Peyer's patch (tissue), 4 donors: ENCODE measurements at places on chromosomes 5 and 9.

DNA sequence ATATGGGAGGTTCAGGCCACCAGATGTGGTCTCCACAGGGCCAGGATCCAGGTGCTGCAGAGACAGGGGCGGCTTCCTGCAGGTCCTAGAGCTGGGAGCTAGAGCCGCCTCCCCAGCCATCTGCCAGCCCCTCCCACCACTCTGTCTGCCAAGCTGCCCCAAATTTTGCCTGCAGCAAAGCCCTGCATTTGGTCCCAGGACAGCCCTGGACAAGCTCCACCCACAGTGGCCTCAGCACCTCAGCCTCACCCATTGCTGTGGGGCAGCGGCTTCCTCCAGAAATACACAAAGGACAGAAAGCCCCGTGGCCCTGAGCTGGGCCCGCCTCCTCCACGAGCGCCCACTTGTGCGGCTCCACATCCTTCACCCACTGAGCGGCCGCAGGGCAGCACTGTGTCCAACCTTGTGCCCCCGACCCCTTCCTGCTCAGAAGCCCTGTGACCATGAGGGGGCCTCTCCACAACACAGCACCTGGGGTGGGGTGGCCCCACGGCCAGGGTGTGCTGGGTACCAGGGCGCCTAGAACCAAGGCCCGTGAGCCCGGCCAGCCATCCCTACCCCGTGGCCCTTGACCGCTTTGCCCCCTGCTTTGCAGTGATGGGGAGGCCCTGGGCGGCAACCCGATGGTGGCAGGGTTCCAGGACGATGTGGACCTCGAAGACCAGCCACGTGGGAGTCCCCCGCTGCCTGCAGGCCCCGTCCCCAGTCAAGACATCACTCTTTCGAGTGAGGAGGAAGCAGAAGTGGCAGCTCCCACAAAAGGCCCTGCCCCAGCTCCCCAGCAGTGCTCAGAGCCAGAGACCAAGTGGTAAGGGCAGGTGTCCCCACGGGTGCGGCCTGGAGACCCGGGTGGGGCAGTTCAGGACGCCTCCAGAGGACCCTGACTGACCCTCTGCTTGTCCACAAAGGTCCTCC lies 3.7 kb upstream of the AJM1 start:
- DNase-seq, result no peak

GRCh38 chr9:23850690-23851629 lies 24.9 kb upstream of the ELAVL2 start:
- no peak for DNase-seq

- DNase-seq, result no peak
These were observed 8.0 kb downstream of the VDAC1 start for GRCh38 chr5:133996683-133997252.

DNA sequence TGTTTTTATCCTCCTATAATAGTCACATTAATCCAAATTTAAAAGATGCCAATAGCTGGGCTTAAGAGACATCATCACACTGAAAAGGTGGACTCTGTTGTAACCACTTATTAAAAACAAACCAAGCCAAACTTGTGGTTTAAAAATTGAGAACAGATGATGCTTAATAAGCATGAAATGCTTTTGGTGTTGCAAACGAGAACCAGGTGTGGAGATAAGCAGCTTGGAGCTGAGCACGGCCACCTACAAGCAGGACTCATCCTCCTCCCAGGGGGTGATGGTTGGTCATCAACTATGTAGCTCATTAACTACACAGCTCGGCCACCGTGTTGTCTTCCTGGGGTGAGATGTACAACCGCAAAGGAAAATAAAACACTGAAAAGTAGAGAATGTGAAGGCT lies 154.4 kb downstream of the NPR3 start:
- no peak for DNase-seq

DNA sequence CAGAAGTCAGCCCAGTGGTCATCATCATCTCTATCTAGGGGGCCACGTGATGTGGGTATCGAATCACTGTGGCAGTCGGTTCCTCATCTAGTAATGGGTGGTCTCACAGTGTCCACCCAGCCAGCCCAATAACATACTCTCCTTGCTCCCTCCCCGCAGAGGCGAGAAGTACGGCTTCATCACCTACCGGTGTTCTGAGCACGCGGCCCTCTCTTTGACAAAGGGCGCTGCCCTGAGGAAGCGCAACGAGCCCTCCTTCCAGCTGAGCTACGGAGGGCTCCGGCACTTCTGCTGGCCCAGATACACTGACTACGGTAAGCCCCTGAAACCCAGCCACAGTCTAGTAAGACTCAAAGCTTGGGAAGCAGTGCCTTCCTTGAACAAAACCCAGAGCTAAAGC lies 99.0 kb downstream of the PDE6A start:
- no peak for DNase-seq

GRCh38 chr9:111985315-111985714 lies 88.7 kb downstream of the UGCG start:
- DNase-seq, result peak; percentile 54

DNA sequence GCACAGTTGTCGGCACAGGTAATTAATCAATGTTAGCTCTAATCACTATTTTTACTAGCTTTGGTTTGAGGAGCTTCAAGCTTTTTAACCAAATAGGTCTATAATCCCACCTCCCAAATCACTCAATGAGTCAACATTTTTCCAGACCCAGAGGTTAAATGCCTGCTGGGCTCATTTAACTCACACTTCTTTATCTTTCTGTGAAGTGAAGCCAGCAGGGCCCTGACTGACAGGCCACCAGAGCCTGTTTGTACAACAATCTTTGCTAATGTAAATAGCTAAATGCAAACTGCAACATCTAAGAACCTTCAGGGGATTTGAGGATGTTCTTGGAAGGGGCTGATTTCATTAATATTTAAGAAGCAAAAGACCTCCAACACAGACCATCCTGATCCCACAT lies 98.4 kb upstream of the NREP start:
- DNase-seq, result no peak

GRCh38 chr5:131316026-131316425 lies 52.2 kb downstream of the CDC42SE2 start:
- DNase-seq, result no peak

DNA sequence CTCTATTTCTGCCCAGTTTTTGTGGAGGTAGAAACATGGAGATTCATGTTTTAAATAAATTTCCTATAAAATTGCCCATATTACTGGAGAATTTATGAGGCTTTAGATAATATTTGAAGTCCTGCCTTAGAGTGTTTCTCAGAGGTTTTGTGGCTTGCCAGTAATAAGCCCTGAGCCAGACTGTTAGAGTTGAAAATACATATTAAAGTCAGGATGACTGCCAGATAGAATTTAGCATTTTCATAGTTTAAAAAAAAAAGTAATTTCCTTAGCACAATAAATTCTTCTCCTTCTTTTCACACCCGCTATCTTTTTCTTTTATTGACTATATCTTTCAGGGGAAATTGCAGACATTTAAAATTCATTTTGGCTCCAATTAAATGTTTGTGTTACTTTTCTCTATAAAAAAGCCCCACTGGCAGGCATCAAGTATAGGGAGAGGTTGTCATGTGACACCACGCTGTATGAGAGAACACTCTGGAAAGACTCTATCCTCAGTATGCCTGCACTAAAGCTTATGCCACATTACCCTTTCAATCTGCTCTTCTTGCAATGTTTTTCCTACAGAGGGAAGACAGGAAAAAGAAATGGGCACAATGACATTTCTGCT lies 135.2 kb downstream of the MPDZ start:
- DNase-seq, result no peak

DNA sequence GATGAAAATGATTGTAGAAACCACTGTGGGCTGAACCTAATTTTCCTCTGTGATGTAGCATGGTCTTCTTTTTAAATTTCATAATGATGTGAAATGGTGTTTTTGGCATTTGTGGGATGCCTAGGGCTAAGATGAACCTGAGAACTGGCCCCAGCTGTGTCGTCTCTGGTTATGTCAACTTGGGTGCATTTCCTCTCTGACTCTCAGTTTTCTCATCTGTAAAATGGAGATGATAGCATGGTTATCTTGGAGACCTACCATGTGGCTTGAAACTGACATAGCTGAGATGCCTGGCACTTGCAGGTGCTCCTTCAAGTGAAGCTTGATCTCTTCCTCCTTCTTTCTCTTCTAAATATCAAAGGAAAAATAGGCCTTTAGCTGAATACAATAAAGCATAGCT lies 77.8 kb downstream of the BOD1 start:
- no peak for DNase-seq

- DNase-seq, result no peak
These were observed 5.6 kb upstream of the GFPT2 start for GRCh38 chr5:180358694-180359093.

DNA sequence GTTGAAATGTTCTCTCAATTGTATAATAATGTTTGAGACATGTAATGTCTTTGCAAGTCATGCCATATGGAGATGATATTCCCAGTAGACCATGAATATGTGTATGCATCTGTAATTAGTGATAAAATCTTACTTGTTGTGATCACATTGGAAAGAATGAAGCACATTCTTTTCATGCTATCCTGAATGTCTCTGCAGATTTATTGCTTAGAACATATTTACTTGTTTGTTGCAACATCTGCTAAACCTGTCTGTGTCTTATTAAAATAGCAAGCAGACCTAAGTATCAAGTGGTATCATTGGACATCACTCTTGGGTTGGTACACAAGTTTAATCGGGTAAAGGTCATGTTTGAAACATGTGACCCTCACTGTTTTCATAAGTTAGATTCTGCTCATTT lies 265.5 kb upstream of the CD180 start:
- DNase-seq, result no peak

DNA sequence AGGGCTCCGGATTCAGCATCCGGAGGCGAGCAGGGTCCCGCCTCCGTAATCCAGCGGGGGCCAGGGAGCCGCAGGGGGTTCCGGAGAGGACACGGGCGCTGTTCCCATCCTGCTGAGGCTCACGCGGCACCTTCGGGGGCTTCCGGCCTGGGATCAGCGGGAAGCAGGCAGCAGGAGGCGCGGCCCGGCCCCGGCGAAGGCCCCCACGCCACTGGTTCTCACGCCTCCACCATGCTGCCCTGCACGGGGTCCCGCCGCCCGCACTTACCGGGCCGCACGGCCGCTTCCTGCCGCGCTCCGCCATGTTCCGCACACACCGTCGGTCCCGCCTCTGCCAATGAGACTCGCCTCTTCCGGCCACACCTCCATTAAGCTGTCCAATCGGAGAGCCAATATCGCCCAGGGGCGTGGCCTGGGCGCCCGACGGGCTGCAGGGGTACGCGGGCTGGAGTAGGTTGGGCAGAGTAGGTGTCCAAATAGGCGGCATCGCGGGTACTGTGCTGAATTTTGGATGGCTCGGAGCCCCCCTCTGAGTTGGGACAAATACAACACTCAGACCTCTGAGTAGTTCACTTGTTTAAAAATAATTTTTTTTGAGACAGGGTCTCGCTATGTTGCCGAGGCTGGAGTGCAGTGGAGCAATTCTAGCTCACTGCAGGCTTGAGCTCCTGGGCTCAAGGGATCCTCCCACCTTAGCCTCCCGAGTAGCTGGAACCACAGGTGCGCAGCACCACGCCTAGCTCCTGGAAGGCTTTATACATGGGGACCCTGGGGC lies at the start of gene SPOUT1:
TSS of gene SPOUT1 (minus strand) at position 318 of the 775 bp plus-strand sequence. CDS start at position 304, 14 bp downstream.
- peak; percentile 96 for DNase-seq

DNA sequence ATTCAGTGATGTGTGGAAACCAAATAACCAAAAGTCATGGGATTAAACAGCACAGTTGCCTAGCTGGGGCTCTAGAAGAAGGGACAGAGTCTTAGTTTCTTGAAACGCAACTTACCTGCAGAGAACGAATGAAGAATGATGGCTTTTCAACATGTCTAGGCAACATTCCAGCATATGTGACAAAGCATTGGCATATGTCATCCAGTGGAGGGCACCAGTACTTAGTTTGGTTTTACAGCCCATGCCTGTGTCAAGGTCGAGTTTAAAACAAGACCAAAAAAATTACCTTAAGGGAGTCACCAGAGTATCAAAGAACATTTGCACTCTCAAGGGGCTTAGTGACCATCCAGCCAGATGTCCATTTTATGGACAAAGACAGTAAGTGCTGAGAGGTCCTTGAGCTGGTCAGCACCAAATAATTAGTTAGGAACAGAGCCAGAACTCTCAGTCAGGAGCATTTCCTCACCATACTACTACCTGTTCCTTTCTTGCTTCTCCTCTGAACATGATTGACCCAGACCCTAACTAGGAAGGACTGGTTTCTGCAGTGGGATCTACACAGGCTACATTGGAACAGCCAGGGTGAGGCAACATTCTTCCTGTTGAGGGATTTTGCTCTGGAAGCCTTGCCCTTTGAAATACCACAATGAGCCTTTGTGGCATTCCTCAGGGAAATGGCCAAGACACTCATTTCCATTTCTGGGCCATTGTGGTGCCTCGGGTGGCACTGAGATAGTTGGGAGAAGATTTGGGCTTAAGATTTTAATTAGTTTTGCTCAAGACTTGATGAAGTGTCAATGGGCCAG lies 75.4 kb upstream of the ANKH start:
- no peak for DNase-seq

DNA sequence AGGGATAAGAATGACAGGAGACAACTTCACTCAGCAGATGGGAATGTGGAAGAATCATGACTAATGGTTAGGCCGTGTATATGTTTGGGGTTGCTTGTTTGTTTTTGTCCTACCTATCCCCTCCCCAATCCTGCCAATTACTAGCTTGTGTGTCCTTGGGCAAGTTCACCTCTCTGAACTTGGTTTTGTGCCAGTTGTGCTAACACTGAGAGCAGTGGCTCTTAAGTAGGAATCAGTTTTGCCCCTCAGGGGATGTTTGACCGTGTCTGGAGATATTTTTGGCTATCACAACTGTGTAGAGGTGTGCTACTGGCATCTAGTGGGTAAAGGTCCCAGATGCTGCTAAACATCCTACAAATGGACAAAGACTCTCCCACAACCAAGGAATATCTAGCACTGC lies 287.0 kb downstream of the DMRT2 start:
- DNase-seq, result no peak

DNA sequence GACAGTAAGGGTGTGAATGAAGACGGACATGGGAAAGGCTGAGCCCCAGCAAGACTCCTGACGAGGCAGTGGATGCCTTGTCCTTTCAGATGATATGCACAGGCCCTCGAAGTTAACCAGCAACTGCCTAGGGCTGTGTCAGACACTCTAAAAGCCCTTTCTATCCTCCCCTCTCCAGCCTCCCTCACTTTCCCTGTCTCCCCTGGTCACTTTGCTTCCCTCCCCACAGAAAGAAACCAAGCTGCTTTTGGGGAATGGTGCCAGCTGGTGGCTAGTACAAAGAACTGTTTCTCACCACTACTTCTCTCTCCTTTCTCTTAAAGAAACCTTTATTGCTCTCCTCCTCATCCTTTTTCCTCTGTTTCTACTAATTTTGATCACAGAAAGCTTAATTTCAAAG lies 21.4 kb downstream of the LHFPL2 start:
- no peak for DNase-seq

GRCh38 chr9:18296702-18297055 lies 177.3 kb upstream of the ADAMTSL1 start:
- no peak for DNase-seq

GRCh38 chr9:87479801-87480201 lies 17.9 kb upstream of the DAPK1 start:
- no peak for DNase-seq

DNA sequence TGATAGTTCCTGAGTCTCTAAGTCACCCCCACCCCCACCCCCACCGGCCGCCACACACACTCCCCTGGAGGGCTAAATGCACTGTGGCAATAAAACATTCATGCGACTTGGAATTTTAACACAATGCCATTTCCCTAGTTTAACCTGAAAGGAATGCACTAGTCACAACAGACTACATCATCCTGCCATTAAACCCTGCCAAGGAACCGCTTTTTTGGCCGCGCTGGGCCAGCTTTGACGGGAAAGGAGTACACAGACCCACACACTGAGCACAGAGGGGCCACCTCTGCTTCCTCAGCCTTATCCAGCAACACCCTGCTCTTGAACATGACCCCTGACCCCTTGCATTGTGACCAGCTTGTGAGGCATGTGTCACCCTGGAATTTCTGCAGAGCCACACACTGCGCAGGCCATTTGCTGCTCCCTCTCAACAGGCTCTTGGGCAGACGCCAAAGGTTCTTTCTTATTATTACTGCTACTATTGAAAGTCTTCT lies 165.3 kb downstream of the BNC2 start:
- peak; percentile 75 for DNase-seq
